ENCODE measurements at places on chromosomes 11 and 22. TPM values are rescaled to one million over a fixed set of nuclear protein-coding genes. Genes with fewer than 3 reads are reported as not detected.

TMEM258 gene
- 137 TPM for total RNA-seq

INS gene
- total RNA-seq = not detected

DYNC2H1 gene
- 22.6 TPM for total RNA-seq

MMP12 gene
- total RNA-seq = not detected

KRTAP5-11 gene
- total RNA-seq = not detected

PRR5 gene
- 14.8 TPM for total RNA-seq

KDM4E gene
- not detected for total RNA-seq

MB gene
- total RNA-seq = not detected

BATF2 gene
- not detected for total RNA-seq

OR5B21 gene
- not detected for total RNA-seq

SYT7 gene
- 0.10 TPM for total RNA-seq

OR2AT4 gene
- total RNA-seq = not detected

KRTAP5-1 gene
- not detected for total RNA-seq

POLR2F gene
- total RNA-seq = 77.9 TPM

CREB3L1 gene
- 78.6 TPM for total RNA-seq

CYTH4 gene
- not detected for total RNA-seq

FAM168A gene
- total RNA-seq = 53.1 TPM

C11orf91 gene
- 0.75 TPM for total RNA-seq

TRIM21 gene
- 19.3 TPM for total RNA-seq

FBLN1 gene
- 240 TPM for total RNA-seq

RFPL1 gene
- total RNA-seq = not detected

SLC6A5 gene
- total RNA-seq = not detected

GAL gene
- total RNA-seq = not detected

CDPF1 gene
- 11.1 TPM for total RNA-seq

FOLR2 gene
- total RNA-seq = not detected

TMEM191B gene
- total RNA-seq = 0.70 TPM

APOA5 gene
- not detected for total RNA-seq

SCGB1C1 gene
- total RNA-seq = not detected

MN1 gene
- total RNA-seq = 145 TPM

RNF215 gene
- total RNA-seq = 36.6 TPM

Measured in osteocyte (in vitro differentiated cells).